Osteocyte (in vitro differentiated cells): ENCODE measurements at places on chromosomes 3 and 15. TPM values are rescaled to one million over a fixed set of nuclear protein-coding genes. Genes with fewer than 3 reads are reported as not detected.

FOXL2 gene
- total RNA-seq: 0.21 and 0.24 TPM in 2 replicates

- no peak for DNase-seq
These were observed 110.3 kb upstream of the TMC3 start for GRCh38 chr15:81484086-81484955.

GRCh38 chr3:107347751-107348150 is 29.5 kb upstream of the CCDC54 start:
- no peak for DNase-seq

- DNase-seq: no peak
These were observed 23.1 kb upstream of the RNU6-1 start for GRCh38 chr15:67862750-67863441.

DNA sequence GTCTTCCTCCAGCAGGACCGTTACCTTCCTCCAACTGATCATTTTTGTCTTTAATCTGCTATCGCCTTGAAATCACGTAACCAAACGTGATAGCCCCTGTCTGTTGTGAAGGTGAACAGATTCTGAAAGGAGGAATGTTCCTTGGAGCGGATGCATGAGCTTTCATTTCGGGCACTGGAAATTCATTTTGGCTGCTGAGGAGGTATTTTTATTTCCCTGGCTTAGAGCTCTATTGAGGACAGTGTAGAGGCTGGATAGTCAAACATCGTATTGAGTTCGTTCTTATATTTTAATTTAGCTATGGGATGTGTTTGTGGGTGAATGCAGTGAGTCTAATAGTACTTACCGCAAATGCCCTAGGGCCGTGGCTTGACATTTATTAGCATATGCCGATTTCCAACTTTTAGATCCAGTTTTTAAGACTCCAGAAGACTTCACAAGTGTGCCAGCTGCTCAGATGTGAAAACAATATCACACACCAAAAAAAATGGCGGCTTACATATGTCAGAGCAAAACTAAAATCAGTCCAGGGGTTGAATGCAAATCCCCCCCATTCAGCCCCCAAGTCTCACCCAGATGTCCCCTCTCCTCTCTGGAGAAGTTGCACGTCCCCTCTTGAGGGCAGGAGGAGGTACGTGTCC is 22.1 kb downstream of the CPN2 start:
- no peak for DNase-seq

DNA sequence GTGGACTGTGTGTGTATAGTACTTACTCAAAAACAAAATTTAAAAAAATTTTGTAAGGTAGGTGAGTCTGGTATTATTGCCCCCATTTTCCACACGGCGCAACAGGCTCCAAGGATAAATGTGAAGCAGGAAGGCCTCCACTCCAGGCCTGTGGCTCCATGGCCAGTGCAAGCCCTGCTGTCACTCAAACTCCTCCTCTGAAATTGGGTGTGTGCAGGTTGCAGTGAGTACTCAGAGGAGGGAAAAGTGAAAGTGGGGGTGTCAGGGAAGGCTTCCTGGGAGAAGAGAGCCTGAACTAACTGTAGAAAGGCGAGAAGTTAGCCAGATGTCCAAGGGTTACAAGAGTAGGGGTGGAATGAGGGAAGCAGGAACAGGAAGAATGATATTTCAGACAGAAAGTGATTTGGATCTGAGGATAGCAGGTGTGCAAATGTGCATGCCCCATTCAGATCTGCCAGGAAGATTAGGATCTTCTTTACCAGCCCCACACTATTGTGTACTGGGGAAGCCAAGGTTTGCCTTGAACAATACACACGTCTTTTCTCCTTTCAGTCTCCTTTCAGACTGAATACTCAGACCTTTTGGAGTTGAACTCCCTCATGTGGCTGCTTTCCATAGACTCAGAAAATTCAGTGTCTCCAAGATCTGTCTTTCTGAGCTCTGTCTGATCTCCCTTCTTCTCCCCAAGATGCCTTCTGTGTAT is 48.7 kb upstream of the RYK start:
- no peak for DNase-seq

MESD gene
- 25.3 and 26.3 TPM in 2 replicates for total RNA-seq

HES1 gene
- total RNA-seq: 41.0 and 51.6 TPM in 2 replicates

GRCh38 chr3:56368846-56369245 is 99.4 kb downstream of the ERC2 start:
- DNase-seq: no peak

CPNE9 gene
- total RNA-seq: 0.26 TPM in 1 of 2 replicates, not detected in the other

DNA sequence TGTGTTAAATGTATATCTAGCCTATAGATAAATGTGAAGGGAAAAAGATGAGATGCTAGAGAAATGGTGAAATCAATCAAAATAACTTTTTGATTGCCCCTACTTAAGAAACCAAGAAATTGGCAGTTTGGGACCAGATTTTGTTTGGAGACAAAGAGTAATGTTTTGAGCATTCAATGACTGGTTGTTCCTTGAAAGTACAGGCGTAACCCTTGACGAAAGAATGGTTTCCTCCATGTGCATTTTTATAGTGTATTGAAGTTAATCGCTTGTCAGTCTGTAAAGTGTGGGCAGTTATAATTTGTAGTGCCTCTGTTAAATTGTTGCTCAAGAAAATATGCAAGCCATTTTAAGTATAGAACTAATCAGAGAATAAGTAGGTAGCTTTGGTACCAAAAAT is 1.2 kb downstream of the KIF23 start:
- no peak for DNase-seq

DNA sequence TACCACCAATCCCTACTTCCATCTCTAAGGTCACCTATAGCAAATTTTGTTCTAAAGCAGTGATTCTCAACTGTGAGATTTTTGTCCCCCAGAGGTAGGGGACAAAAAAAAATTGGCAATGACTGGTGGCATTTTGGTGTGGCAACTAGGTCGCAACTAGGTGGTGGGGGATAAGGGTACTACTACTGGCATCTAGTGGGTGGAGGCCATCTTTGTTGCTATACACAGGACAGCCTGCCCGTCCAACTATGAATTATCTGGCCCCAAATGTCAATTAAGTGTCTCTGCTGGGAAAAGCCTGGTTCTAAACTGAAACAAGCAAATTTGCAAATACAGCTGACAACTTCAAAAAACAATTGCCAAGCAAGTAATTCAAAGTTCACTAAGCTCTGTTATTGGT is 1.4 kb downstream of the MTMR10 start:
- DNase-seq: no peak

ZNF860 gene
- total RNA-seq: 0.55 and 1.3 TPM in 2 replicates

DNA sequence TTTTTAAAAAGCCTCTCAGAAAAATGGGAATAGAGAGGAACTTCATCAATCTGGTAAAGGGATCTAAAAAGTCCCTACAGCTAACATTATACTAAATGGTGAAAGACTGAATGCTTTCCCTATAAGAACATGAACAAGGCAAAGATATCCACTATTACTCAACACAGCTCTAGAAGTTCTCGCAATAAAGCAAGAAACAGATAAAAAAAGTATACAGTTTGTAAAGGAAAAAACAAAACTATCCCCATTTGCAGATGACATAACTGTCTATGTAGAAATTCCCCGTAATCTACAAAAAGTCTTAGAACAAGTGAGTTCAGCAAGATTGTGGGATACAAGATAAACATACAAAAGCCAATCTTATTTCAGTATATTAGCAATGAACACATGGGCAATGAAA is 15.4 kb downstream of the EDC3 start:
- no peak for DNase-seq

DNA sequence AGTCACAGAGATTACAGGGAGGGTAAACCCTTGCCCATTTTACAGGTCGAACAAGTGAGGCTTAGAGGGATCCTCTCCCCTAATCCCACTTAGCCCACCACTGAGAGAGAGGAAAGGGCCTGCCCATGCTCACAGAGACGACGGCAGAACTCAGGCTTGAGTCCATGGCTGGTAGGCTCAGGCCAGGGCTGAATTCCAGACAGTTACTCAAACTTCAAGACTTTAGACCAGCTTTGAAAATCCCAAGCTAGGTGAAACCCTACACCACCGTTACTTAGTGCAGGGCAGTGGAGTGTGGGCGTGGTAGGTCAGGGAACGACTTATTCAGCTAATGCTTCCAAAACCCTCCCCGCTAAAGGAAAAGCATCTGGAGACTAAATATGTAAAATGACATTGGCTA is 16.4 kb downstream of the GRIP2 start:
- no peak for DNase-seq

DNA sequence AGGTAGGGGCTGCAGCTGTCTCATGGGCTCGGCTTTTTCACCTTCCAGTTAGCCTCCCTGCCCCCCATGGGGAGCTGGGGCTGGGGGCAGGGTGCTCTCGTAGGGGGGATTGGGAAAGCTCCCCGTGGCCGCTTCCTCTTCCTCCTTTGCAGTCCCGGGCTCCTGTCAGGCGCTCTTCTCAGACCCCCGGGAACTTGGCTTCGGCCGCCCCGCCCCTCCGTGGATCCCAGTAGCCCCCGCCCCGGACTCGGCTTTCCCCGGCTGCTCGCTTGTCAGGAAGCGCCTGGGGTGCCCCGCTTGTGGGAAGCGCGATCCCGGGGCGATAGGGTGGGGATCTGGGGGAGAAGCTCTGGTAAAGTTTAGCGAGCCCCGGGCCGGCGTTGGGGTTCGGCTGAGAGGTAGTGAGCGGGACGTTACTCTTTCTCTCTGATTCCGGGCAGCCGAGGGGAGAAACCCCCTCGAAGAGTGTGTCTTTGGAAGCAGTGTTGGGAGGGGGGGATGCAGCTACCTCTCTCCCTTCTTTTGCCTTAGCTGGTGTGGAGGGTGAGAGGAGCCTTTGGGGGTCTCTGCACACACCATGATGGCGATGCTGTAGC is 611 bp downstream of the PIAS1 start:
- DNase-seq: peak; percentile 89

SPSB4 gene
- total RNA-seq: 2.0 and 3.3 TPM in 2 replicates

DNA sequence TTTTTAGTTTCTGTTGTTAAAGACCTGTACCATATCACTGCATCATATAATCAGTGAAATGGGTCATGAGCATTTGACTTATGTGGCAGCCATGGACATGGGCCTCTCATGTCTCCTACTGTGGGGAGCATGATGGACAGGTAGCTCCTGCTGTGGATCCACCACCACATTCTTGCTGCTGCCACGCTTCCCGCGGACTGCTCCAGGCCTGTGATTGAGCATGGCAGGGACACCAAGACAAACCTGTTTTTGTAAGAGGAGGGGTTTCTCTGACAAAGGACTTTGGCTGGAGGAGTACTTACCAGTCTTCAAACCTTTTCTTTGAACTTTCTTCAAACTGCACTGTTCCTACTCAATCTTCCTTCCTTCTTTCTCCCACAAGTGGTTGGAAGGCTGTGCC is 17.9 kb upstream of the P2RY14 start:
- DNase-seq: no peak

MST1 gene
- 35.9 and 38.3 TPM in 2 replicates for total RNA-seq

FAM107A gene
- not detected in 2 replicates for total RNA-seq

DNA sequence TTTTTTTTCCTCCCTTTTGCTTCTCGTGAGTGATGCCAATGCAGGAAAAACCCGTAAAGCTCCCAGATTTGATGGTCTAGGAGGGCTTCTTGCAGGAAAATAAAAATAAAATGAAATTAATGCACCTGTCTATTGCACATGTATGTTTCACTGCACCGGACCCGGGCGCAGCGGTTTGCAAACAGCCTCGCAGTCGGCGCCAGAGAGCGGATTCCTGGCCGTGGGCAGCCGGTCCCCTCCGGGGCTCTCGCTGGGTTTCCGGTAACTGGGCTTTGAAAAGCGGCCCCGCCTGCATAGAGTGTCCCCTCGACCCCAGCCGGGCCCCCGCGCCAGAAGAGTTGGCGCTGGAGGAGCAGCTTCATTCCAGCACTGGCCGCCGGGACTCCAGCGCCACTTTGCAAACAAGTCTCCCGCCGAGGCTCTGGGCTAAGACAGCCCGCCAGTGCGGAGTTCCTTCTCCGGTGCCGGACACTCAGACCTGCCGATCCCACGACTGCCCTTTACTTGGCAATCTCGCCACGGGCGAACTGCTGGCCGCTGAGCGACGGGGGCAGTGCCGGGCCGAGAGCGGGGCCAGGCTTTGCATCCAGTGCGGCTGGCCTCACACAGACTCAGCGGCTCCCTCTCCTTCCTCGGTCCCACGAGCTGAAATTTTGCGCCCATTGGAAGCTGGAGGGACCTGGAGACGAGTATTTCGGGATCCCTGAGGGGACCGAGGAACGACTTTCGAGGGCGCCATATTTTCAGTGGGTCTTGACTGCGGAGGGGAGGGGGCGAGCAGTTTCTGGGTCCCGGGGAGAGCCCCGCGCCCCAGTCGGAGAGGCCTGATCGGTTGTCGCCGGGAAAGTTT is 225.9 kb upstream of the C2CD4B start:
- DNase-seq: no peak

DNA sequence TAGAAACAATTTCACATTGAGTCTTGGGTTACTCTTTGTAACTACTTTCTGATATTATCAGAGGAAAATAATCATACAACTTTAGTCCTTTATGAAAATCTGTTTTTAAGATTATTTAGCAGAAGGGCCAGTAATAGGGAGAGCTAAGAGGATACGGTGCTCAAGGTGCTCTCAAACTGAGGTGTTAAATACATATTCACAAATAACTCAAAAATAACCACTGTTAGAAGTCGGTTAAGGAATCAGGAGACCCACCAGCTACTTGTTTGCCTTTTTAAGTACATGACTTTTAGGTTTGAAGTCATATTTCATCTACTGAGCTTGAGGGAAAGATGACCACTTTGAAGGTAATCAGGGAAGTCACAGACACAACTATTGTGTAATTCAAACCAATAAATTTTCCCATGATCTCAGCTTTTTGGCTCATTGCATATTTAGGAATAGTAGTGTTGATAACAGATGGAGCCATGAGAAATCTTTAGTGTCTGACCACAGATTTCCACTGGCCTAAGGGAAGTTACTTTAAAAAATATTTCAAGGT is 1.4 kb upstream of the RSRC1 start:
- no peak for DNase-seq

ATRIP gene
- 8.5 and 9.3 TPM in 2 replicates for total RNA-seq

- DNase-seq: no peak
These were observed 929 bp upstream of the MTMR10 start for GRCh38 chr15:30992249-30992864.

DNA sequence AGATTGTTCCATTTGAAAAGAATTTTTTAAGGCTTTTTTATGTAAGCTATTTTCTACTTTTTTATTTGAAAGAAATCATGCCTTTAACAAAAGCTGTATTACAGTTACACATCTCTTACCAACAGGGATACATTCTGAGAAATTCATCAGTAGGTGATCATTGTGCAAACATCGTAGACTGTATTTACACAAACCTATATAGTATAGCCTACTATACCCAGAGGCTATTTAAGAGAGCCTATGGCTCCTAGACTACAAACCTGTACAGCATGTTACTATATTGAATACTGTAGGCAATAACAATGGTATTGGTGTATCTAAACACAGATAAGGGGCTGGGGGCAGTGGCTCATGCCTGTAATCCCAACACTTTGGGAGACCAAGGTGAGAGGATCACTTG is 43.1 kb downstream of the PEAK1 start:
- no peak for DNase-seq

DNA sequence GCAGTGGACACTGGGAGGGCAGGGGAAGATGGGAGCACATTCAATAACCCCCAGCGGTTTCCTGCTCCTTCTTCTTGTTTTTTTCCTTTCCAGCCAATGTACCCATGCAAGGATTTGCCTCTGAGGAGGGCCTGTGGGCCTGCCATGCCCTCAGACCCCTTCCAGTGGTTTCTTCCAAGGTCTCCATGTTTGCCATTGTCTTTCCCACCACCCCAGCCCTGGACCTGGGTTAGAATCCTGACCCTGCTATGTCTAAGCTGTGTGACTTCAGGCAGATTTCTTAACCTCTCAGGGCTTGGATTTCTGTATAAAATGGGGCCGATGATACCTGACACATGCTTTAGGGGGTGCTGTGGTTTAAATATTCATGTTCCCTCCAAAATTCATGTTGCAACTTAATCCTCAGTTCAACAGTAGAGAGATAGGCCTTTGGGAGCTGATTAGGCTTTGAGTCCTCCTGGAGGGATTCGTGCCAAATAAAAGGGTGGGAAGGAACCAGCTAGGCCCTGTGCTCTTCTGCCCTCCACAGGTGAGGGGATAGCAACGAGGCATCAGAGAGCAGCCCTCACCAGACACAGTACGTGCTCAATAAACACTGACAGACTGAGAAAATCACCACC is 46.3 kb upstream of the FLNB start:
- no peak for DNase-seq
